ENCODE measurements at places on chromosomes 4 and X.

- peak; percentile 61 for DNase-seq
- no peaks in the 10 kb centered on the region for H3K27me3 ChIP-seq
- no peaks in the 10 kb centered on the region for H3K36me3 ChIP-seq
- H3K27ac ChIP-seq, result no peak overlapping the region
Measured at GRCh38 chr4:138090150-138090917, 151.8 kb downstream of the SLC7A11 start.

GRCh38 chr4:171130256-171130801 lies 682.9 kb upstream of the GALNTL6 start:
- no peak overlapping the region for H3K27ac ChIP-seq
- H3K36me3 ChIP-seq, result no peaks in the 10 kb centered on the region
- no peaks in the 10 kb centered on the region for H3K27me3 ChIP-seq
- H3K4me3 ChIP-seq, result no peak overlapping the region
- H3K4me1 ChIP-seq, result no peaks in the 10 kb centered on the region
- no peak for DNase-seq

DNA sequence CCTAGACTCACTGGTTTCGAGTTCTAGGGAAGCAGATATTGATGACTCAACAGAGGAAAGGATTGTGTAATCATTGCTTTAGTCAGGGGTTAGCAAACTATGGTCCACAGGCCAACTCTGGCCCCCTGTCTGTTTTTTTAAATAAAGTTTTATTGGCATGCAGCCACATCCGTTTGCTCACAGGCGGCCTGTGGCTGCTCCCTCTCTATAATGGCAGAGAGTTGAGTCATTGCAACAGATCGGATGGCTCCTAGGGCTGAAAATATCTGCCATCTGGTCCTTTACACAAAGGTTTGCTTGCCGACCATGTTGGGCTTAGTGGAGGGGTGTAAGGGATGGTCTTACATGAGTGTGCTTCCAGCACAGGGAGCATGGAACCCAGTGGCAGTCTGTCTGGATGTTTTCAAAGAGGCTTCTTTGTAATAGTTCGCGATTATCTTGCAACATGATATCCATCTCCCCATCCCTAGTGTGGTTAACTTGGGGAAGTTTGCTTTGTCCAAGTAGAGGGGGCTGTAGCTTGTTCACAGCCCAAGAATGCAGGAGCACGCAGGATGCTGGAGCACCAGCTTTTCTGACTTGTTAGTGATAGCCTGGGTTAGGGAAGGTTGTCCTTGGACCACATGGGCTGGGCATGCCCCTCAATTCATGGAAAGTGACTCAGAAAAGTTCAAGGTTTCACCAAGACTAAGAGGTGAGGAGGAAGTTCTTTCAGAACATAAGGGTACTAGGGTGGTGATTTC lies 59.3 kb upstream of the CLDN34 start:
- H3K4me1 ChIP-seq, result no peaks in the 10 kb centered on the region
- H3K4me3 ChIP-seq, result no peak overlapping the region
- no peak overlapping the region for H3K27ac ChIP-seq
- no peak for DNase-seq

GRCh38 chr4:158590306-158590705 lies 68.6 kb downstream of the RXFP1 start:
- no peak for DNase-seq
- H3K4me3 ChIP-seq, result no peak overlapping the region
- H3K27me3 ChIP-seq, result no peaks in the 10 kb centered on the region
- H3K27ac ChIP-seq, result no peak overlapping the region
- no peaks in the 10 kb centered on the region for H3K36me3 ChIP-seq
- no peaks in the 10 kb centered on the region for H3K4me1 ChIP-seq

GRCh38 chrX:113545040-113545439 lies 704.4 kb upstream of the AMOT start:
- no peak for DNase-seq
- H3K27me3 ChIP-seq, result no peaks in the 10 kb centered on the region
- no peaks in the 10 kb centered on the region for H3K4me1 ChIP-seq
- no peaks in the 10 kb centered on the region for H3K36me3 ChIP-seq
- H3K27ac ChIP-seq, result no peak overlapping the region

GRCh38 chrX:68433155-68433980 lies at the start of gene OPHN1:
TSS of gene OPHN1 (minus strand) at chrX:68433495. CDS start at chrX:68433020, 475 bp downstream.
- H3K27ac ChIP-seq, result peak within 1 kb of the TSS; percentile 70
- no peaks in the 10 kb centered on the region for H3K36me3 ChIP-seq
- DNase-seq, result peak; percentile 57
- H3K27me3 ChIP-seq, result peaks cover 7% of the 10 kb centered on the region

DNA sequence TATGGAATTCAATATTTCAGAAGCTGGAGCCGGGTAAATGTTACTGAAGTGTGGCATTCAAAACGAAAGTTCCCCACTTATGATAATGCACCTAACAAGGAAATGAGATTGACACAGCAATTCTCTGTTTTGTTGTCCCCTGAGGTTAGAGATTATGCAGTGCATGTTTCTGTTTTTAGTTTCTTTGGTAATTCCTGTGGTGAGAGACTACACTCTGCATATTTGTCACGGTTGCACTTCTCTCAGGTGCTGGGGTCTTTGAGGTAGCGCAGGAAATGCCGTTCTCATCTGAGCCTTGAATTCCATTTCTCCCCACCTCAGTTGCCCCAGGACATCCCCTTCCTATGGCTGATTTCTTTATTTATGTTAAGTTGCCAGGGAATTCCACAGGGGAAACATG lies 15.3 kb upstream of the BEND4 start:
- no peaks in the 10 kb centered on the region for H3K4me1 ChIP-seq
- no peak for DNase-seq
- H3K27me3 ChIP-seq, result no peaks in the 10 kb centered on the region
- no peak overlapping the region for H3K4me3 ChIP-seq
- H3K36me3 ChIP-seq, result no peaks in the 10 kb centered on the region
- no peak overlapping the region for H3K27ac ChIP-seq

GRCh38 chr4:71195924-71196323 lies 142.9 kb upstream of the SLC4A4 start:
- DNase-seq, result no peak
- peaks cover 7% of the 10 kb centered on the region for H3K4me1 ChIP-seq
- no peaks in the 10 kb centered on the region for H3K36me3 ChIP-seq

DNA sequence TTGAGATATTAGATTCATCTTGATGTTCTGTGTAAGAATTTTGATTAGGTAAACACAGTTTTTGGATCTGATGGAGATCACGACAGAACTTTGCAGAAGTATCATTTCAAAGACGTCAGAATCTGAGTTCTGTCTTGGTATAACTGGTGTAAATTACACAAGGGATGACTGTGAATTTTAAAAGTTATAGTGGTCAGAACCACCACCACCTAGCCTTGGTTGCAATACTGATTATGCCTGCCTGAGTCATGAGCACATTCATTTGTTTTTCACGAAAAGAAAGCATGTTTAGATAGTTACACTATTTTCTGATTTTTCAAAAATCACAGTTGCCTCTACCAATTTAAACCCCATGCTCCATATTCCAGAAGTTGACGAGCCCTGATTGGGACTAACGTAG lies 54.8 kb downstream of the ZFX start:
- no peak for DNase-seq
- peaks cover 49% of the 10 kb centered on the region for H3K36me3 ChIP-seq
- no peak overlapping the region for H3K4me3 ChIP-seq
- no peaks in the 10 kb centered on the region for H3K27me3 ChIP-seq
- H3K4me1 ChIP-seq, result no peaks in the 10 kb centered on the region

DNA sequence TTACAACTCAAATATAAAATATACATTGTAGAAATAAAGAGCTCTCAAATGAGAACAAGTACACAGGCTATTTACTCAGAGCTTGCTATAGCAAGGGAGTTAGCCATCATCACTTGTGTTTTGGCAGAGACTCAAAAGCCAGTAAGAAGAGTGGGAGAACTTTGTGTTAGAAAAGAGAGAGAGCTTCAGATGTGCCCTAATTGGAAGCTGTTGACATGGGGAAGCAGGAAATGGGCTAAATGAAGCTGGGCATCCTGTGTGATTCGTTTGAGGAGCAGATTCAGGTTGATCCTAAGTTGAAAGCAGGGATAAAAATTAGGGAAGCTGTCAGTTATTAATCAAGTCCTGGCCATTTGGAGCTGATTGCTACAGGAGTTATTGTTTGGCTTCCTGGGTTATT lies 207.4 kb upstream of the MAOA start:
- no peaks in the 10 kb centered on the region for H3K36me3 ChIP-seq
- H3K27ac ChIP-seq, result no peak overlapping the region
- no peaks in the 10 kb centered on the region for H3K4me1 ChIP-seq
- no peak for DNase-seq
- H3K4me3 ChIP-seq, result no peak overlapping the region
- H3K27me3 ChIP-seq, result no peaks in the 10 kb centered on the region

DNA sequence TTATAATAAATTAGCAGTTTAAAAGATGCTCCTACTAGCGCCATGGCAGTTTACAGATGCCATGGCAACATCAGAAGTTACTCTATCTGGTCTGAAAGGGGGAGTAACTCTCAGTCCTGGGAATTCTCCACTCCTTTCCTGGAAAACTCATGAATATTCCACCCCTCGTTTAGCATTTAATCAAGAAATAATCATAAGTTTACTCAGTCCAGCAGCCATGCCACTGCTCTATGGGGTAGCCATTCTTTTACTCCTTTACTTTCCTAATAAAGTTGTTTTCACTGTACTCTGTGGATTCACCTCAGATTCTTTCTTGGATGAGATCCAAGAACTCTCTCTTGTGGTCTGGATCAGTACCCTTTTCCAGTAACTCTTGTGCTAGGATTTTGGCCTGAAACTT lies 52.3 kb downstream of the GUCY1B1 start:
- H3K4me1 ChIP-seq, result no peaks in the 10 kb centered on the region
- H3K27me3 ChIP-seq, result no peaks in the 10 kb centered on the region
- H3K27ac ChIP-seq, result no peak overlapping the region
- DNase-seq, result no peak

- no peaks in the 10 kb centered on the region for H3K27me3 ChIP-seq
- H3K27ac ChIP-seq, result no peak overlapping the region
- H3K4me1 ChIP-seq, result no peaks in the 10 kb centered on the region
- H3K36me3 ChIP-seq, result no peaks in the 10 kb centered on the region
Measured at GRCh38 chr4:152374153-152374552, 161.7 kb downstream of the FBXW7 start.

DNA sequence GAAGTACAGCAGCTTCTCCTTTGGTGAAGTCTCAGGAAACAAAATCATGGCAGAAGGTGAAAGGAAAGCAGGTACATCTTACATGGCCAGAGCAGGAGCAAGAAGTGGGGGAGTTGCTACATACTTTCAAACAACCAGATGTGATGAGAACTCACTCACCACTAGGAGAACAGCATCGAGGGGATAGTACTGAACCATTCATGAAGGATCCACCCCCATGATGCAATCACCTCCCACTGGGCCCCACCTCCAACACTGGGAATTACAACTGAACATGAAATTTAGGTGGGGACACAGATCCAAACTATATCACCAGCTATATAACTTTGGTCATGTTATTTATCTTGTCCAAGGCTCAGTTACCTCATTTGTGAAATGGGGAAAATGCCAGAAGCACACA lies 159.4 kb downstream of the OPHN1 start:
- H3K27ac ChIP-seq, result no peak overlapping the region
- H3K4me1 ChIP-seq, result no peaks in the 10 kb centered on the region
- H3K36me3 ChIP-seq, result no peaks in the 10 kb centered on the region
- no peak overlapping the region for H3K4me3 ChIP-seq
- no peak for DNase-seq

- H3K27me3 ChIP-seq, result no peaks in the 10 kb centered on the region
- H3K4me3 ChIP-seq, result no peak overlapping the region
- DNase-seq, result no peak
- H3K27ac ChIP-seq, result no peak overlapping the region
Measured at GRCh38 chr4:29861307-29861706, 858.9 kb upstream of the PCDH7 start.

DNA sequence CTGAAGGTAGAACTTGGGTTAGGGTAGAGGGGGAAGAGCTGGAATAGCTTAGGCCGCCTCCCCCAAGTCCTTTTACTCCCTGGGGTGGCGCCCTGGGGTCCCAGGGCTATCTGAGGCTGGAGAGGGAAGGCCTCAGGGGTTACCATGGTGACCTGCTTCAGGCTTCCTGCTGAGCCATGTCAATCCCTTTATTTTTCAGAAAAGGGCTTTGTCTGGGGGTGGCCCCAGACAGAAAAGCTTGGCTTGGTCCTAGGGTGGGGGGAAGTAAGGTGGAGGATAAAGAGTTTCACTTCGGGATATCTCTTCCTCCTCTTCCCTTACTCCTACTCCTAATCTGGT lies 6.3 kb downstream of the EFNB1 start:
- no peaks in the 10 kb centered on the region for H3K36me3 ChIP-seq
- no peak overlapping the region for H3K4me3 ChIP-seq

DNA sequence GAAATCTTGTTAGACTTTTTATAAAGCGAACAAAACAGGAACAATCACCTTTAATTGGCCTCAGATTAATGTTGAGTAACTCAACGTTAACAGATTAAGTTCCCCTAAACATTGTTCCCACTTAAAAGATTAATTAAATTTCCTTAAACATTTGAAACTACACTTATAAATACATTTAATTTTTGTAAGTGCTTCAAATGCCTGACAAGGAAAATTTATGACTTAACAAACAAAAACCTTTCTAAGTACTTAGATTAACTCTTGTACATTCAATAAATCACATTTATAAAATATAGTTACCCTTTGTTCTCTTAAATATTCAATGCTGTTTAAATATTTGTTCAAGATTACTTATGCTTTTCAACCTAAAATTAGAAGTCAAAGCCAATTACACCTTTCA lies 39.4 kb upstream of the OCIAD2 start:
- no peaks in the 10 kb centered on the region for H3K27me3 ChIP-seq
- no peaks in the 10 kb centered on the region for H3K36me3 ChIP-seq
- H3K27ac ChIP-seq, result no peak overlapping the region
- no peak for DNase-seq
- H3K4me3 ChIP-seq, result no peak overlapping the region

- no peak for DNase-seq
- peaks cover 13% of the 10 kb centered on the region for H3K4me1 ChIP-seq
- H3K4me3 ChIP-seq, result no peak overlapping the region
- H3K36me3 ChIP-seq, result no peaks in the 10 kb centered on the region
Measured at GRCh38 chrX:48616576-48616975, 19.3 kb downstream of the WDR13 start.

GRCh38 chr4:183142571-183143550 lies 43.8 kb downstream of the WWC2 start:
- DNase-seq, result no peak
- H3K4me1 ChIP-seq, result no peaks in the 10 kb centered on the region
- H3K4me3 ChIP-seq, result no peak overlapping the region
- no peak overlapping the region for H3K27ac ChIP-seq

- H3K27ac ChIP-seq, result no peak overlapping the region
- no peaks in the 10 kb centered on the region for H3K36me3 ChIP-seq
- H3K4me1 ChIP-seq, result no peaks in the 10 kb centered on the region
- H3K4me3 ChIP-seq, result no peak overlapping the region
Measured at GRCh38 chr4:147366164-147366563, 114.7 kb upstream of the EDNRA start.

GRCh38 chr4:142095886-142096605 lies 459.7 kb downstream of the IL15 start:
- no peaks in the 10 kb centered on the region for H3K36me3 ChIP-seq
- H3K27ac ChIP-seq, result no peak overlapping the region
- H3K4me3 ChIP-seq, result no peak overlapping the region

- H3K27me3 ChIP-seq, result no peaks in the 10 kb centered on the region
- no peak overlapping the region for H3K27ac ChIP-seq
- peak; percentile 59 for DNase-seq
- no peak overlapping the region for H3K4me3 ChIP-seq
- peaks cover 5% of the 10 kb centered on the region for H3K4me1 ChIP-seq
- H3K36me3 ChIP-seq, result no peaks in the 10 kb centered on the region
Measured at GRCh38 chrX:110418316-110419235, 59.9 kb downstream of the RTL9 start.

- H3K36me3 ChIP-seq, result peaks cover 17% of the 10 kb centered on the region
- DNase-seq, result no peak
- no peak overlapping the region for H3K27ac ChIP-seq
- H3K4me1 ChIP-seq, result no peaks in the 10 kb centered on the region
- no peak overlapping the region for H3K4me3 ChIP-seq
Measured at GRCh38 chr4:25346913-25347312, 30.1 kb upstream of the ANAPC4 start.

GRCh38 chrX:56729152-56729850 lies at the start of gene NBDY:
TSS of gene NBDY (plus strand) at chrX:56729243. CDS start at chrX:56729354, 111 bp downstream.
- peak; percentile 4 for DNase-seq
- peak within 1 kb of the TSS; percentile 45 for H3K4me3 ChIP-seq
- no peaks in the 10 kb centered on the region for H3K27me3 ChIP-seq
- H3K27ac ChIP-seq, result peak within 1 kb of the TSS; percentile 24
